Naive B cell (primary cell): ENCODE measurements at places on chromosomes 1 and 21.

GRCh38 chr1:56188221-56188620 is 391.1 kb downstream of the PLPP3 start:
- DNase-seq, result no peak

DNA sequence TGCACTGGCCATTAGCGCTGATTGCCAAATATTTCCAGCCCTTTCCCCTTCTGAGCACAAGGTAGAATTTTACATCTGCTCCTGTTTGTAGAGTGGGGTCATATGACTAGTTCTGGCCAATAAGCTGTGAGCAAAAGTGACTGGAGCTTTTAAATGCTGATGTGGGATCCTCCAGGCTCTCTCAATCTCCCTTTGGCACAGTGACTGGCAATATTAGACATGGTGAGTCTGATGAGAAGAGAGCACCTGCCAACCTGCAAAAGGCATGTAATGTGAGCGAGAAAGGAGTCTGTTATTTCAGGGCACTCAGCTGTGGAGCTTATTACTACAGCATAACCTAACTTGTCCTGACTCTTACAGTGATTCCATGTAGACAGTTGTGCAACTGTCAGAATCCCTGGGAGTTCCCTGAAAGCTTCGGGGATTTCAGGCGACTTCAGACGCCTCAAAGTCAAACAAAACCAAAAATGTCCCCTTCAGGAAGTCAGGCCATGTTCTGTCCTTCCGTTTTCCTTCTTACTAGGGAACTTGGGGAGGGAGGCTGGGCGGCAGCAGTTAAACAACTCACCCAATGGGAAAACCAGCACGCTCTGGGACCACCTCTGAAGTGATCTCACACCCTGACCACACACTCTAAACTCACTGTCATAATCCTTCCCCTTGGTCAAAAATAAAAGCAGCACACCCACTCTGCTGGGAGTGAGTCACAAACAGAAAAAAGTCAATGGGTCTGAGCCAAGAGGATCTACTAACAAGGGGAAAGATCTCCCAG is 3.6 kb upstream of the RASSF5 start:
- no peak for DNase-seq

DNA sequence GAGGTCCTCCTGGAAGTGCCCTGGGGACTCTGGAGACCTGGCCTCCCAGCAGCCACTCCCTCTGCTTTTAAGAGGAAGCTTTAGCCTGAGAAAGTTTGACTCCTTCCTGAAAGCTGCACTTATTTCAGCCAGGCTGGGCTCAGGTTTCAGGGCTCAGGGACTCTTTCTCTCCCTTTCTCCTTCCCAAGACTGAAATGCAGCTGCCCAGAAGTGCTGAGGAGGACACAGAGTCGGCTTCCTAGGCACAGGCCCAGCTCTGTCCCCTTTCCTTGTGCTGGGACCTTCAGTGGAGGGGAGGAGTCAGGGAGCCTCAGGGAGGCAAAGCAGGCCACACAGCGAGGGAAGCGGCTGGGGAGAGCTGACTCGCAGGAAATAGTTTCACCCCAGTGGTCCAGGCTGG is 137.3 kb downstream of the NAV1 start:
- no peak for DNase-seq

- no peak for DNase-seq
Measured at GRCh38 chr1:22117238-22117637, 25.7 kb downstream of the WNT4 start.

DNA sequence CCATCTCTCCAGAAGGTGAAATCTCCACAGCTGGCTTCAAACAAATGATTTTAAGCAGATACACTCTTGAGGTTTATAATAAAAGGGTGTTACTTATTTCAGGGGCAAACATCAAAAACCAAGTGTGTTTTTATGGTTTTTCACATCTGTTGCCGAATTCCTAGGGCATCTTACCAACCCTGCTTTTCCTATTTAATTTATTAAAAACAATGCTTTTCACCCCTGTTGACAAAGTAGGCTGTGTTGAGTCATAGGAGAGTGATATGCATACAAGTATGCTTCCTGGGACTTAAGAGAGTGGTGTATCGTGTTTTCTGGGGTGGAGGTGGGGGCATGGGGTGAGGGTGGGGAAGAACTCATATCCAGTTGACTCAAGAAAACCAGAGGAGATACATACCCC is 29.3 kb upstream of the IL20 start:
- no peak for DNase-seq

GRCh38 chr1:16249596-16250241 is 12.7 kb upstream of the CPLANE2 start:
- DNase-seq, result no peak

GRCh38 chr1:113786069-113786468 is 26.2 kb downstream of the RSBN1 start:
- DNase-seq, result no peak

DNA sequence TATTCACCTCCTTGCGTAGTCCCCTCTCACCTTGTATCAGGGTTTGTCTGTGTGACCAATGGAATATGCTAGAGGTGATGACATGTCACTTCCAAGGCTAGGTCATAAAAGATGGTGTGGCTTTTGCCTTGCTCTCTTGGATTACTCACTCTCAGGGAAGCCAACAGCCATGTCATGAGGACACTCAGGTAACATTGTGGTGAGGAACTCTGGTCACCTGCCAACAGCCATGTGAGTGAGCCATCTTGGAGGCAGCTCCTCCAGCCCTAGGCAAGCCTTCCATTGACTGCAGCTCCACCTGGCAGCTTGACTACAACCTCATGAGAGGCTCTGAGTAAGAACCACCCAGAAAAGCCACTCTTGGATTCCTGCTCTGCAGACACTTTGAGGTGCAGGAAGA is 11.0 kb upstream of the HEYL start:
- DNase-seq, result no peak

DNA sequence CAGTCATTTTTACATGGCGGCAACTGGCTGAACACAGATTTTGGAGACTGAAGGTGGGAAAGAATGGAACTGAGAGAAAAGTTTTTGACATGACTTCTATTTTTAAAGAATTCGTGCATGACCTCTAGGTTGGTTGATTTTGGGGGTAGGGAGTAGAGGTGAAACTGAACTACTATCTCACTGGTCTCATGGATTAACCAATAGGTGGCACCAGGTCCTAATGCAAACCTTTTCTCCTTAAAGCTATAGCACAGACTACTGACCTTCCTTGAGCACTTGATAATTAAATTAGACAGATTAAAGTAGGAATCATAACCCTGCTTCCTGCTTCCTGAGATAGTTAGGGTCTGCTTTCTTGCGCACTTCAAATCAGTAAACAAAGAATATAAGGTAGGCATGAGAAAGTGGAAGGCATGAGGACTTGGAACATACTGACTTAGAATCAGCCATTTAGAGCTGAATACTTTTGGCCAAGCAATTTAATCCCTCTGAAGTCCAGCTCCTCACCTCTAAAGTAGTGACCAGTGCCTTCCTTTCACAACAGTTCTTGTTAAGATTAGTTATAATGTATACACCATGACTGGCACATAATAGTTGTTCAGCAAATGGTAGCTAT is 206.0 kb downstream of the CENPF start:
- DNase-seq, result no peak

DNA sequence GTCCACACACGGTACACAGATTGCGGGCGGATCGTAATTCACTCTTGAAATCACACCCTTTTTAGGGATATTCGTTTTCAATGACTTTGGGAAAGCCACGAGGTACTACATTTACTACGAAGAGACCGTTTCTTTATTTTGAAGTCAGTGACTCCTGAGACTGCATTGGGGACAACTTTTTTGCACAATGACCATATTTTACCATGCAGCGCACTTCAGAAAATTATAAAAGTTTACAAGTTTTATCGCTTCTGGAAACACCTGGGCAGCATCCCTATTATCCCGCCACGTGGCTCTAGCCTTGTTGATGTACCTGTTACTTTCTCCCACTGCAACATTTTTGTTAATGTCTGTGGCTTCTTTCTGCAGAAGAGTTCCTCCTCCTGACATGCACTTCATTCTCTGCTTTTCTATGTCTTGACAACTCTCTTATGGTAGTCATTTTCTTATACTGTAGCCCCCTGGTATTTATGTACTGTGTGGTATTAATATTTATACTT is 1.3 kb upstream of the AKT3 start:
- DNase-seq, result peak; percentile 4

DNA sequence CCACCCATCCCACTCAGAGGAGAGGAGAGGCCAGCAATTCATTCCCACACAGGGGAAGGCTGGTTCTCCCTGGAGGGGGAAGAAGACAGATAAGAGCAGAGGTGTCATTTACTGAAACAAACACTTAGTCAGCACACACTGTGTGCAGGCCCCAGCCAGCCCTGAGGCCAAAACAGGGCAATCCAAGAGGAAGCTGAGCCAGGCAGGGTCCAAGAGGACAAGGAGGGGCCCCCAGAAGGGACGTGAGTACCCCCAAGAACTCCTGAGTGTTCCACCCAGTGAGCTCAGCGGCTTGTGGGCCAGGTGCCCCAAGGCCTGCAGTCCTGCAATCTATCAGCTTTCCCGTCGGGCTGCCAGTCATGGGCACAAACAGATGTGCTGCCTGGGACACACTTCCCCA is 15.8 kb downstream of the ADGRB2 start:
- DNase-seq, result no peak

- peak; percentile 47 for DNase-seq
Measured at GRCh38 chr1:204989266-204990058, 53.5 kb upstream of the CNTN2 start.

DNA sequence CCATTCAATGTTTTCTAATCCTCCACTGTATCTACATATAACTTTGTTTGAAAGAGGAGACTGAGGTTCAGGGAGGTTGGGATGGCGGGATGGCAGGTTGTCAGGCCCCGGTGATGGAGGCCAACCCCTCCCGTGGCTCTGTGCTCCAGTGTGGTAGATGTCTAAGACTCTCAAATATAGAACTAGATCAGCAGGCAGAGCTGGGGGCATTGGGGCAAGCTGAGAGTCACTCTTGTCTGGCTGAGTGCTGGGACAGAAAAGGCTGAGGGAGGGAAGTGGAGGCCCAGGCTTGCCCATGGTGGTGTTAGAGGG is 1.7 kb downstream of the IL6R start:
- DNase-seq, result no peak

DNA sequence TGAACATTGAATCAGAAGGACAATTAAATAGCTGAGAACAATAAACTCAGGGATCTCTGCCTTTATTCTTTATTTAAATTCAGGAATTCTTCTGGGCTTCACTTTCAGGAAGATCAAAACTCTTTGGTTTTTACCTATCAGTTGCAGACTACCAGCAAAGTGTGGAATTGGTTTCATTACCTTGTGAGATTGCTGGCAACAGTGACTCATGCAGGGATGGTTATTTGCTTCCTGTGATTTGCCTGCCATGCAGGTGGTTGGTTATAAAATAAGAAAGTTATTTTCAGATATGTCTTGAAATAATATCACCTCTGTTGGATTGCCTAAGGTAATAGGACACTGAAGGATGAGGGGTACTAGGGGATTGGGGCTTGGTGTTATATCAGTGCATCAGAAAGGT is 204.6 kb downstream of the PTBP2 start:
- no peak for DNase-seq

DNA sequence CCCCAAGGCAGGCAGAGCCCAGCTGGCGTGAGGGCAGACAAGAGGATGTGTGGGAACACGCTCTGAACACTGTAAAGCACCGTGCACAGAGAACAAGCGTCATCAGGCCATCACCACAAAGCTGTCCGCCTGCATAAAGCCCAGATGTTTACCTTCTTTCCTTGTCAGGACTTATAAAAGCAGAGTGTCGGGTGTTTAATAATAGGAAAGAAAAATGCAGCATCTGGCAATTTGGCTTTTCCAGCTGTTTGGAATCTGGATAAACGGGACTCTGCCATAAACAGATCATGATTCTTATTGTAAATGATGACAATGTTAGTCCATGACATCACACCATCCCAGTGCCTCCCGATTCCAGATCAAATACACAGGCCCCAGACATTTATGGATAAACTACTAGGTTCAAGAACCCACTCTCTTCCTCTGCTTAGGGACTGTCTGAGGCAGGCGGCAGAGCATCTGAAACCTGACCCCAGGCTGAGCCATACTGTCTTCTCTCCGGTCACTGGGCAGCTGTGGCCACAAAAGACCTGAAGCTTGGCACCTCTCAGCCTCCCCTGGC is 4.2 kb downstream of the GLIS1 start:
- no peak for DNase-seq

- no peak for DNase-seq
Measured at GRCh38 chr1:167912294-167912693, 1.6 kb downstream of the ADCY10 start.

DNA sequence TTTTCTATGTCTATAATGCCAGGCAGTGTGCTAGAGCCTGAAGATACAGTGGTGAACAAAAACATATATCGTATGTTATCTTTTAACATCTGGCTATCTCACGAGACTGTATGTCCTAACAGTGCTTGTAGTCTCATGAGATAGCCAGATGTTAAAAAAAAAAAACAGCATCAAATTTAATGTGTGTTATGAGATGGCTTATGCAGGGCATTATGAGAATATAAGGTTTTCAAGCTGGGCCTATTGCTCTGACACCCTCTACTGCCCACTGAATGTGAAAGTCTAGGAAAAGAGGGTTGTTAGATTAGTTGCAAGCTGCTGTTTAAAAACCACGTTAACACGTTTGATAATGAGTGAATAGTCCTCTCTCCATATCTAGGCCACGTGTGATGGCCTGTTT is 109.8 kb downstream of the CACHD1 start:
- DNase-seq, result no peak

GRCh38 chr1:114010433-114011184 is 31.3 kb downstream of the OLFML3 start:
- DNase-seq, result no peak

- DNase-seq, result no peak
Measured at GRCh38 chr1:119510046-119510445, 3.0 kb downstream of the HSD3B1 start.

DNA sequence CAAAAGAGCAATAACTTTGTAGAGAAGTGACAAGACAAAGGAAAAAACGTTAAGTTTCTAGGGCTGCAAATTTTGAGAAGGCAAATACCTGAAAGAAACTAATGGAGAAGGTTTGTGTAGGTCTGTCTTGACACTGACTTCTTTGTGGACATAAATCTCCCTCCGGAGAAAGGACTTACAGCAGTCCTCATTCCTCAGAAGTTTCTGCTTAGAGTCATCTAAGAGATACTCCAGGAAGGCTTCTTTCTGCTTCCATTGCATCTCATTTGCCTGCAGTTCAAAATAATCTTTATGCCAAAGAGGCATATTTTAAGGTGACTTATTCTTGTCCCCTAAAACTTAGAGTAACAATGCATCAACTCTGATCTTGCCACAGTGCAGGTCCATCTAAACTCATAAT is 4.4 kb upstream of the C4BPB start:
- no peak for DNase-seq
